ENCODE measurements at places on chromosomes 16 and 17.

DNA sequence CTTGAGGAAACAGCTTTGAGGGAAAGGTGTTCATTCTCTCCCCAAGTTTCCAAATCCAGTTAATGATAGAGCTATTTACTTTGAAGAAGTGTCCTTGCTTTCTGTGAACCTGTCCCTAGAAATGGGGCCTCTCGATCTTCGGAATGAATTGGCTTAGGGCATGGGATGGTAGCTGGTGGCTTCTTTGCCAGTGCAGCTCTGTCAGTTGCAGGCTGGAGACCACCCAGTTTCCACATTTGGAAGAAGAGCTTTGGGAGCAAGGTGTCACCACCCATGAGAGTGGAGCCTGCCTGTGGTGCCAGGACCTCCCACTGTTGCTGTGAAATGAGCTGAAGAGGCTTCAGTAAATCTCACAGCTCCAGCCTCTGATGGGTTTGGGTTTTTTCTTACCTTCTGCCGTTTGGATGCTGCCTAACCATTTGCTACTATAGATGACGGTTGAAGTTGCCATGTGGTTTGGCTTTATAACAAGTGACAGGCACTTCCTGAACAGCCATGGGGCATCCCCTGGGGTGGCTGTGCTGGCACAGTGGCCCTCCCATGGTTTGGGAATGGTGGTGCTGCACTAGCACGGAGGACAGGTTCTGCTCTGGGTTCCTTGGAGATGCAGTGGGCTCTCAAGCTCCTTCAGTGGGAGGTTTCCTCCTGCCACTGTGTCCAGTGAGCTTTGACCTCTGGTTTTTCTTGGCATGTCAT lies 19.5 kb upstream of the SLC5A10 start:
- no peak for DNase-seq

DNA sequence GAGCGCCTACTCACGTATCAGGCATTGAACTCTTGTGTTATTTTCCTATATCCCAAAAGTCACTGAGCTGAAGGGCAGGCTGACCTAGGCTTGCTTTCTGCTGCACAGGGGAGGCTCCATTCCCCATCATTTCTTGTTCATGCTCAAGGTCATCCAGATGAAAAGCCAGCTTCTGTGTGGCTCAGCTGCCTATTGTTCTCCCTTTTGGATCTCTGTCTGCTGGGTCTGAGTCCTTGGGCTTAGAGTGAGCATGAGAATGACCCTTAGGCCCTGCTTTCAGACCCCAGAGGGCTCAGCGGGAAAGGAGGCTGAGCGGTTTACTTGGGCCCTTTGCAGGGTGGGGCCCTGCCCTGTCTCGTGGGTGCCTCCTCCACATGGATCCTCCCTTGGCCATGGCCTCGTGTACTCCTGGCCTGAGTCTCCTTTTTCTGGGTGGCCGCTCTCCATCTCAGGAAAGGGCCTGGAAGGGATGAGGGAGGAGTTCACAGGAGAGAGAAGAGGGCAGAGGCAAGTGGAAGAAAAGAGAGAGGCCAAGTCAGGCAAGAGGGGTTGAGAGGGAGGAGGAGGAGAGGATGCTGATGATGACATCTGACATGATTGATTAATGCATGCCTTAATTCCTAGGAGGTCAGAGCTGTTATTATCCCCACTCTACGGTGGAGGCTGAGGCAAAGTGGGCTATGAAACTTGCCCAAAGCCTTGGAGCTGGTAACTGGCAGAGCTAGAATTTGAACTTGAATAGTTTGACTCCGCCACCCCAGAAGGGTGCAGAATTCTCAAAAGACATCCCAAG lies 19.8 kb upstream of the MAP3K14 start:
- peak; percentile 28 for DNase-seq

DNA sequence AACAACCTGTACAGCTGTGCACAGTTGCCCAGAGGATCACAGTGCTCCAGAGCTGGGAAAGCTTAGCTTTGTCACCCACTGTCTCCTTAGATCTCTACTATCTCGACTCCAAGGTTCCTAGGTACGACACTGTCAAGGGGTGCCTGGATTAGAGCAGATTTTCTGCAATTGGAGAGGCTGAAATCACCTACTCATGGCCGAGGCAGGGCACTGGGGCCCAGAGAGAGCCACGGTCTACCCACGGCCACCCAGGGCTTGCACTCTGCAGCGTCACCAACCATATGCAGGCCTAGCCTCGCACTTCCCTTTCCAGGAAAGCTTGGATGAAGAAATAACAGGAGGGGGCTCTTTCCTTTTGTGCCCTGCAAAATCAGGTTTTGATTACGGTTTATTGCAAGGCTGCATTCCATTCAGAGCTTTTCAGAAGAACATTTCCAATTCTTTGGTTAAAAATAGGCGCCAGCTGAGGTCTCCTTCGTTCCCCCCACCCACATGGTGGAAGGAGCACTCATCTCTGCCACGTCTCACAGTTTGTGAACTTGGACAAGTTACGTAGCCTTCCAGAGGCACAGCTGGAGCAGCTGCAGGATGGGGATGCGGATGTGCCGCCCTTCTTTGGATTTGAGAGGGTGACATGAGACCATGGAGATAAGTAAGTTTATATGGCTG lies 80.0 kb downstream of the IRX5 start:
- no peak for DNase-seq

DNA sequence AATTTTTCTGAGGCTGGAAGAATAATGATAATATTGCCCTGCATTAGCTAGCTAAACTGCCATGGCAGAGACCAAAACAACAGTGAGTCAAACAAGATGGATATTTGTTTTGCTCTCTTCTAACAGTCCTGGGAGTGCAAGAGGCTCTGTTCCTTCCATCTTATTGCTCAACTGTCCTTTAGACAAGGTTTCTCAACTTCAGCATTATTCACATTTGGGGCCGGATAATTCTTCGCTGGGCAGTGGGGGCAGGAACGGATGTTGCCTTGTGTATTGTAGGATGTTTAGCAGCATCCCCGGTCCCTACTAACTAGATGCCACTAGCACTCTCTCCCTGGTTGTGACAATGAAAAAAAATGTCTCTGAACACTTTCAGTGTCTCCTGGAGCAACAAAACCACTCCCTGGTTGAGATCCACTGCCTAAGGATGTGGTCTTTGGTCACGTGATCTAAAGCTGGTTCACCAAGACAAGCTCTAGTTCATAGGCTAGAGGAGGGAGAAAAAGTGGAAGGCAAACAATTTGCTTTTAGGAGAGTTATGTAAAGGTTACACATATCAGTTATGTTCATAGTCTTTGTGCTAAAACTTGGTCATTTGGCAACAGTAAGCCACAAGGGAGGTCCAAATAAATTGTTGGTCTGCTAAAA lies 144.4 kb downstream of the PCTP start:
- no peak for DNase-seq

DNA sequence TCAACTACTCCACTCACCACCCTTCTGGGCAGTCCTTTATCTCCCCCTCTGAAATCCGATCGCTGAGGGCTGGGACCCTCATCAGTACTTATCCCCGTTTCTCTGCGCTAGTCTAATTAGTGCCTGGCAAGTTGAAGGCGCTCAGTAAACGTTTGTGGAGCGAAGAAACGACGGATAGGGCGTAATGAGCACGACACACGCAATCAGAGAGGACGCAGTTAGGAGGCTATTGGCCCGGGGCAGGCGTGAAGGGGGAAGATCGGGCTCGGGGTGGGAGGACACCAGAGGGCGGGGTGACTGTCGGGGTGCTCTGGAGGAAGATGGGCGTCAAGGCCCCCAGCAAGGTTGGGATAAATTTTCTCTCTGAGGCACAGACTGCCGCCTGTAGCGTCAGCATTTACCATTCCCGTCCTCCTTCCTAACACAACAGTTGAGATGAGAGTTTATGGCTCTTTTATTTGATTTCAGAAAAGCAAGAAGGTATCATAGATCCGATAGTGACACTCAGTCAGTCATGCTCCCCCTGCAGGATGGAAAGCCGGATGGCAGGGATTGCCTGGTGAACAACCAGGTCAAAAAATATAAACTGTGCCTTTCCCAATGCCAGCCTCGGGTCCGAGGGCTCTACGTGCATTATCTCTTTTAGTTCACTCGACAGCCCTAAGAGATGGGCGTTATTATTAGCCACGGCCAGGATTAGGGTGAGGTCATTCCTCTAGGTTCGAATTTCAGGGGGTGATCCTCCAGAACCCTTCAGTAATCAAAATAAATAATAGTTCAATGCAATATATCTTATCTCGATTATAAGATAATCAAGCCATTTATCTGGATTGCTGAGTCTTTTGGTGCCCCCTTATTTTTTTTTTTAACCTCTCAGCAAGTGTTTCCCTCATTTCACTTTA lies 9.5 kb upstream of the ARL4D start:
- DNase-seq = peak; percentile 76

- no peak for DNase-seq
Measured at GRCh38 chr17:72795941-72796340, 296.5 kb downstream of the SLC39A11 start.

- DNase-seq = no peak
Measured at GRCh38 chr16:14325502-14326401, 254.6 kb downstream of the MRTFB start.

DNA sequence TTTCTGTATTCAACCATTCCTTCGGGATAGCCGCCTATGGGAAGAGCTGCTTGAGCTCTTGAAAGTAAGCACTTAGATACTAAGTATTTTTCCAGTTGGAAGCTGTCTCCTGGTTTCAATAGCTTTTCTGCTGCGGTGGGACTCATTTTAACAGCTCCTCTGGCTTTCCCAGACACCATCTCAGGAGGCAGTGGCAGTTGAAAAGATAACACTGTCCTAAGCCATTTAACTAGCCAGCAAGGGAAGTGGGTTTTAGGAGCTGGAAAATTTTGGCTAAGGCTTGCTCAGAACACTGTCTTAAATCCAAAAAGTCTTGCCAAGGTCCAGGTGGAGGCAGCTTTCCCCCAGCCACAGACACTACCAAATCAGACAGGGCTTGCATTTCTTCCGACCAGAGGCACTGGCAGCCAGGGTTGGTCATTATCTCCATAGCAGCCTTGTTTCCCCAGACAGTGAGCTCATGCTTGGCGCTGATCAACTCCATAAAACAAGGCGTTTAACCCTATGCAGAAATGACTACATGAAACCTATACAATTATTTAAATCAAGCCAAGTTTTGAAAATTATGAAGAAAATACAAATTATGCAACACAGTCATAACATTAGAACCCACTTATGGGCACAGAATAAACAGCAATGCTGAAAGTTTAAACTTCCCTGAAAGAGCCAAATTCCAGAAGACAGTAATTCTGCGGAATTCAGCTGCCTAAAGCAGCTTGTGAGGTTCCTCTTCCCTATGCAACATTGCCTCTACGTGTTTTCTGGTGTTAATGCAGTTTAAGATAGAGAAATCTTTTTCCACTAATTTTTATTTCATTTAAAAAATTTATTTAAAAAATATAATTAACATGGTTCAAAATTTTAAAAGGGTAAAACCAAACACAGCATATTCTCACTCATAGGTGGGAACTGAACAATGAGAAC lies 25.0 kb downstream of the GABARAPL2 start:
- no peak for DNase-seq

GRCh38 chr17:40151414-40151963 lies 11.2 kb downstream of the CASC3 start:
- no peak for DNase-seq

DNA sequence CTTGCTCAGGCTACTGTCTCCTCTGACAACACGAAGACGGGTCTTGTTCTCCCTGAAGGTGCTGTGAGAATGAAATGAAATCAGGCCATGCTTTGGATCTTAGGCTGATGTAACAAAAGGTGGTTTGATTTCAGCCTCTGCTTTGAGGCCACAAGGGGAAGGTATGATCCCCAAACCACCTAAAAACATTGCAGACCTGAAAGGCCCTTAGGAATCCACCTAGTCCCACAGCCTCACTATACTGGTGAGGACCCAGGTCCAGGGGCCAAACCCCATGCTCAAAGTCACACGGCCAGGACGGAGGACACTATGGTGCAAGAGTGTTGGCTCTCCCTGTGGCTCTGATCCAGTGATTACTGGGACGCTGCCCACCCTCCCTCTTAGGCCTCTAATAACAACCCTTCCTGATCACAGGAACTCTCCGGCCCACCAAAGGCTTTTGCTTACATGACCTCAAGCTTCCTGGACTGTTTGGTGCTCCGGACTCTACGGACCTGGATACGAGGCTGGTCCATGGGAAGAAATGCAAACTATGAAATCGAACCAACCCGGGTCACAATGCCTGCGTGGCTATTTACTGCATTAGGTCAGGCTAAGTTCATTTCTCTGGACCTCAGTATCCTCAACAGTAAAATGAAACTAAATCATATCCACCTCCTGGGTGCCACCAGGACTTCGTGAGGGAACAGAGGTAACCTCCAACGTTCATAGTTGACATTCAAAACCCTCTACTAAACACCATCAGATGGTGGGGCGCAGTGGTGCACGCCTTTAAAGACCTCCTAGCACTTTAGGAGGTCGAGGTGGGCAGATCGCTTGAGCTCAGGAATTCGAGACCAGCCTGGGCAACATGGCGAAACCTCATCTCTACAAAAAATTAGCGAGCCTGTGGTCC lies 1.5 kb downstream of the TRIM25 start:
- DNase-seq = no peak

GRCh38 chr17:38891441-38891840 lies 21.6 kb downstream of the LASP1 start:
- DNase-seq = no peak

DNA sequence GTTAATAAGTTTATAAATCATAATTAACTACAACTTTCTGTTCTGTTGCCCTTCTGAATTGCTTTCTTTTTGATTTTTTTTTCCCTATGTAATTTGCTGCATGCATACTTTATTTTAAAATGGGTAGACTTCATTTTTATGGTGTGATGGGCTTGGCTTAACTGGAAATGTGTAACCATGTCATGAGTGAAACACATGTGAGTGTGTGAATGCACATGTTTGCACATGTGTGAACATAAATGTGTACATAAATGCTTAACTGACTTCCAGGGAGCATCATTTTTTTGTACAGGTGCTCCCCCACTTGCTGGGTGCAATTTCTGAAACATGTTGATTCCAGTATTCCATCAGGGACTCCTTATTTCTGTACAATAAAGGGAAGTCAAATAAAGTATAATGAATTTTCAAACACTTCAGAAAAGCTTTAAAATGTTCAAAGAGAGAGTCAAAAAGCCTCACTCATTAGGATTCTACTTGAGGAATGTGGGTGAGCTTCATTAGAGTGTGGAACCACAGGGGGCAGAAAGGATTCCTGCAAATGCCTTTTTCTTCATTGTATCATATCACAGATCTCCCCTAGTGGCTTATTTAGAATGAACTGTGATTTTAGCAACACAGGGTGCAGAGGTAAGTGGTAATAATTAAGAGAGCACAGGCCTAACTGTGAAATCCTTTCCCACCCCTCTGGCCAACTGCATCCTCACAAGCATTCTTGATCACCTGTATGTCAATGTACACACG lies 31.7 kb upstream of the CDH11 start:
- DNase-seq = no peak

GRCh38 chr17:13647543-13648021 lies 45.9 kb upstream of the HS3ST3A1 start:
- DNase-seq = no peak

DNA sequence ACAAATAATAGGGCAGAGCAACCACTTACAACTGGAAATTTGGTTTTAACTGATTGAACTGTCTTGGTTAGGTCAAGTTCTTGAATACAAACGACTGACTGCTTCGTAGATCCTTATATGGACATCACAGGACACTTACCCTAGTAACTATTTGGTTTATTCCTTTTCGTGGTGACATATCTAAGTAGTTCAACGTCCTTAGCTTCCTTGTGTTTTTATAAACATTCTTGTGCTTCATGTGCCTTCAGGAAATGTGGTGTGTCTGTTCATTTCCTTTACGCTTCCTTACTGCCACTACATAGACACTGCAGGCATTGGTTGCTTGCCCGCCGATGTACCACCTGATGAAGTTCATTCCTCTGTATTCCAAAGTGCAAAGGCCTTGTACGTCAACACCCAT lies 59.3 kb downstream of the USP10 start:
- no peak for DNase-seq

Data from activated naive CD4-positive, alpha-beta T cell treated with anti-CD3 and anti-CD28 coated beads, Interleukin-2, amount 50 U/mL, for 72 hours (primary cell).